Inflammatory macrophage treated with lipopolysaccharide for 4 hours (primary cell): ENCODE measurements at places on chromosomes 3 and 15.

GRCh38 chr15:47586653-47587224 is 130.6 kb upstream of the SEMA6D start:
- DNase-seq: no peak

DNA sequence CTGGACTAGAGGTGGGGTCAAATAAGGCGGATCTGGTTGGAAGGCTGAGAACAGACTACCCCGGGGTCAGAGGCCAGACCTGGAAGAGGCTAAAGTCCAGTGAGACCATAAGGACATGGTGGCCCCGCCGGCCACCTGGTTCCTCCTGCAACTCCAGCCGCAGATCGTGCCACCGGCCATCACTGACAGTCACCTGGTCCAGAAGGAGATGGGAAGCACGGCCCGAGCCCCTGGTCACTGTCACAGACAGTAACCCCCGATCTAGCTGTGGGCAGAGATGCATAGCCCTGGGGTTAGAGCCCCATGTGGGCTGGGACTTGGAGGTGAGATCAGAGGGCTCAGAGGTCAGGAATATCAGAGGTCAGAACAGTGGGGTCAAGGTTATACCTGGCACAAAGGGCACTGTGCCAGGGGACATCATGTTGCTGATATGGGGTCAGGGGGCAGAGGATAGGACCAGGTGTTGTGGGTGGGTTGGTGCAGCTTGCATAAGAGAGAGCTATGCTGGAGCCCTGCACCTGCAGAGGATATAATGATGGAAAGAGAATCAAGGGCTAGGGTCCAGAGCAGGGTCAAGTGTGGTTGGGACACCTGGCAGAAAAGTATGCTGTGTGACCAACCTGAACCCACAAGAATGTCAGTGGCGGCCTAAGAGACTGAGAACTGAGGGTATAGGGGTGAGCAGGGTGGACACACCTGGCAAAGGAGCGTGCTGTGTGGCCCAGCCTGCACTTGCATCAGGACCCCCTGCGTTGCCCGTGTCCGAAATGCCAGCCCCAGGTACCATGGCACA is 9.6 kb downstream of the CELSR3 start:
- no peak for DNase-seq

DNA sequence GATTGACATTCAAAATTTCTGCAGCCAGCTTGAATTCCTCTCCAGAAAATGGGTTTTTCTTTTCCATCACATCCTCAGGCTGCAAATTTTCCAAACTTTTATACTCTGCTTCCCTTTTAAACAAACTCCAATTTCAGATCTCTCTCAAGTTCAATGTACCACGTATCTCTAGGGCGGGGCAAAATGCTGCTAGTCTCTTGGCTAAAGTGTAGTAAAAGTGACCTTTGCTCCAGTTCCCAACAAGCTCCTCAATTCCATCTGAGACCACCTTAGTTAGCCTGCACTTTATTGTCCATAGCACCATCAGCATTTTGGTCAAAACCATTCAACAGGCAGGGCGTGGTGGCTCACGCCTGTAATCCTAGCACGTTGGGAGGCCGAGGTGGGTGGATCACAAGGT is 46.7 kb downstream of the NIPA2 start:
- DNase-seq: no peak

GRCh38 chr15:76150513-76150912 is 90.7 kb downstream of the TMEM266 start:
- peak; percentile 42 for DNase-seq

GRCh38 chr3:55164191-55164590 is 236.3 kb upstream of the LRTM1 start:
- DNase-seq: no peak

GRCh38 chr15:90071220-90071807 is 31.0 kb downstream of the IDH2 start:
- DNase-seq: peak; percentile 88
